ENCODE measurements at places on chromosomes 3 and 15.

- no peak for DNase-seq
Observed at GRCh38 chr3:74057169-74057568, 432.4 kb upstream of the PDZRN3 start.

GRCh38 chr3:79480746-79481145 lies 287.1 kb downstream of the ROBO1 start:
- DNase-seq = no peak

DNA sequence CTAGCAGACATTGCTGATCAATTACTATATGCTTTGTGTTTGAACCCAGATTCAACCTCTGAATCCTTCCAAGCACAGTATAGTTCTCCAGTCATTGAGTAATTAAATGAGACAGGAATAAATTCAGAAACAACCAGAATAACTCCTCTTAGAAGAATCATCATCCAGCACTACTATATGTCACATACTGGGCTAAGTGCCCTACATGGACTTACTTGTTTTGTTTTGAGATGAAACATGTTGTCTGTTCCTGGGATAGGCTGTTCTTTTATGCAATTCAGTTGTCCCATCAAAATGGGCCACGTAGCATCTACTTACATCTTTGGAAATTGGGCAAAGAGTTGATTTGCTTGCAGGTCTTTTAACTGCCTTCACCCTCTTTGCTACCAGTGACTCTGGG lies 365.5 kb upstream of the SUCLG2 start:
- no peak for DNase-seq

- DNase-seq = no peak
Observed at GRCh38 chr3:27907148-27907547, 185.0 kb upstream of the EOMES start.

- DNase-seq = no peak
Observed at GRCh38 chr3:120688121-120688520, 6.1 kb upstream of the HGD start.

DNA sequence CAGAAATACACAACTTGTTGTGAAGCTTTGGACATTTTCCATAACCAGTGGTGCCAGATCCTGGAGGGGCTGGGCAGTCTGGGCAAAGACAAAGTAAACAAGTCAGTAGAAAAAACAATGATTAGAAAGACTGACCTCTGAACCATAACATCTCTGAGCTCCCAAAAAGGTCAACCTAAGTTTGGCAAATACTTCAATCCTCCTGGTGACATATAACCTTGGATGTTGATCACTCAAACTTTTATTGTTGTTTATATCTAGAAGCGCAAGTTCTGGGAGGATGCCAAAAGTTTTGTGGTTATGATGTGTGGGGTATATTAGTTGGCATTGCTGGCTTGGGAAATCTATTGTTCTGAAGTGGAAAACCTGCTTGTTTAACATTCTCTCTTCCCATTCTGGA lies 257.7 kb downstream of the DIPK2A start:
- no peak for DNase-seq

DNA sequence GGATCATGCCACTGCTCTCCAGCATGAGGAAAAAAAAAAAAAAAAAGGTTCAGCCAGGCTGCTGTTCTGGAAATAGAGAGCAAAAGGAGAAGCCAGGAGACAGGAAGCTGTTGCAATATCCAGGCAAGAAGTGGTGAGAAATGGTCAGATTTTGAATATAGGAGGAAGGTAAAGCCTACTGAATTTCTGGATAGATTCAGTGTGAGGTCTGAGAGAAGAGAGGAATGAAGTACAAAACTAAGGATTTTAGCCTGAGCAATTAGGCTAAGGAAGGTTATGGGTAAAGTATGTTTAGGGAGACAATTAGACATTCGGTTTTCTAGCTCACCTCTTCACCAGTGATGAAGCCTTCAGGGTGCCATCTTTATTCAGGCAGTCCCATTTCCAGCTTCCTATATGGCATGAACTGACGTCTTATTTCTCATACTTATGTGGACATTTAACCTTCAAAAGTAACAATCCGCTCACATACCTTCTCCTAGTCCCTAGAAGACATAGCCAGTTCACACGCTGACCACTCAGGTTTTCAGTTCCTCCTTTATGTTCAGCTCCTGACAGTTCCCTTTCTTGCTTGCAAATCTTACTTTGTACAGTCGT lies 57.2 kb downstream of the KIF9 start:
- no peak for DNase-seq

DNA sequence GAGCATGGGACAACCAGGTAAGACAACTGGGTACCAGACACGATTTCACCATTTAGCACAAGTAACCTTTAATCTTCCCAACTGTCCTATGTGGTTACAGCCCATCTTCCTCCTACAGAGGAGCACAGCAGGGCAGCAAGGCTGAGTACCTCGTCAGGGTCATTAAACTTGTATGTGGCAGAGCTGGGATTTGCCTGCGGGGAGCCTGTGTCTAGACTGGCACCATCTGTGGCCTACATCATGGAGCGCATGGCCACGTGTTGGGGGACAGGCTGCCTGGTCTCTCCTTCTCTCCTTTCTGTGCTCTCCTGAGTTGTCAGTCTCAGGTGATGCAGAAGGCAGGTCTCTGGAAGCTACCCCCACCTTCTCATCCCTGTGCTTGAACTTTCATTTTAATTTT lies 32.2 kb downstream of the GOLGA6A start:
- no peak for DNase-seq

DNA sequence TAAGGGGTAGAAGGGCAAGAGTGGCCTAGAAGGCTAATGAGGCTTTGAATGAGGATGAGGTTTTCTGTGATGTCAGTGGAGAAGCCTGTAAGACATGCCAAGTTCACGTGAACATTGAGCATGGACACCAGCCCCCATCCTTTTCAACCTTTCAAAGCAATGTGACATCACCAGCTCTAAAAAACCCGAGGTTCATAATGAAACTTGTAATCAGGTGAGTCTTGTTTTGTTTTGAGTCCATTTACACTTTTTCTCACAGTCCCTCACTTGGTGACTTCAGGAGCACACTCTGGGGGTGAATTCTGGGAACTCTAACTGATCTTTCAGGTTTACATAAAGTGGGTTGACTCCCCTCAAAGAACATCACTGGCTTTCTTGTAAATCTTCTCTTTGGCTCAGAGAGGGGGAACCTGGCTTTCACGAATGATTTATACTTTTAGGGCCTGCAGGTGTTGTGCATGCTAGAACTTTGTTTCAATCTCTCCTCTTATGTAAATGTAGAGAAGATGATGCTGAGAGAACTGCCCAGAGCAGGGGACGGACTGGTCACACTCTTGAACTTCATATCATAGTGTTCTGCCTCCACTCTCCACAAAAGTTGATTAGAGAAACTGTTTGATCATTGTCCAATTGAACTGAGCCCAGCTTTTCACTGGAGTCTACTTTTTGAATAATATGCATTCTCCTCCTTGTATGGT lies 224.7 kb upstream of the SATB1 start:
- DNase-seq = peak; percentile 12

DNA sequence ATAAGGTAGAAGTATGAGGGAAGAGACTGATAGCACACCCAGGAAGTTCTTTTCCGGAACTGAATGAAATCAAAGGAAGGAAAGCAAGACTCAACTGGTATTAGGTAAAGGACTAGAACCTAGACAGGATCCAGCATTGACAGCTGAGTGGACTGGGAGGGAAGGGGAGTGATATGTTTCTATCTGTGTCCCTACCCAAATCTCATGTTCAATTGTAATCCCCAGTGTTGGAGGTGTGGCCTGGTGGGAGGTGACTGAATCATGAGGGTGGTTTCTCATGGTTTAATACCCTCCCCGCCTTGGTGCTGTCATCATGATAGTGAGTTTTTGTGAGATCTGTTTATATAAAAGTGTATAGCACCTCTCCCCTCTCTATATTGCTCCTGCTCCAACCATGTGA lies 415.9 kb upstream of the KCNMB2 start:
- DNase-seq = no peak

DNA sequence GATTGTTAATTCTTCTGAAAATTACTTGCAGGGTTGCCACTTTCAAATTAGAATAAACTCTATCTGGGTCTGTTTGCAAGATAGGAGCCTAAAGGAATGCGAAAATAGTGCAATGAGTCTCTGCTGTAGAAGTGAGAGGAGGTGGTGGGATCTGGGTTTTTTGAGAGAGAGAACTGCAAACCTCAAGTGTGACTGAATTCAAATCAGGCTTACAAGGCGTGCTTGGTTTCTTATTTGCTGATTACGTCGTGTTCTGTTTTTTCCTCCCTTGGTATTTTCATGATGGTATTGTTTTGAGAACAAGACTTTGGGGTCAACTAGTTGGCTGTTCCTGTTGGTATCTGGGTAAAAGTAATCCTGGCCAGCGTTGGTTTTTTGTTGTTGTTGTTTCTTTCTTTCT lies 490.9 kb upstream of the CFAP20DC start:
- no peak for DNase-seq

GRCh38 chr3:58299839-58300516 lies 6.1 kb upstream of the RPP14 start:
- no peak for DNase-seq
